ENCODE measurements at places on chromosomes 2 and 18.

DNA sequence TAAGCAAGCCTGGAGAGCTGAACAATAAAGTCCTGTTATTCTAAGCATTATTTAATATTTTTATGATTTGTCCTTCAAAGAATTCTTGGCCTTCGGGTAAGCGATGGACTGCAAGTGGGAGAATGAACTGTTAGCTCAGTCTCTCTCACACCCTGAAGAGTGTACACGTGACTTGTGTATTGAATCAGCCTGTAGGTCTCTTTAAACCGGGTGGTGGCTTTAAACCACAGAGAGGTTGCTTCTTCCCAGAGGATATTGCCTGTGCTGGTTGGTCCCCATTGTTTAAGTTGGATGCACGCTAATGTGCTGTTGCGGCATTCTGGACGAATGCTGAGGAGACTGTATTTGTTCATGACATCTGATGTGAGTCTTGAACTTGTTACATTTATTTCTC, 183.3 kb downstream of the LTBP1 start:
- DNase-seq: no peak

DNA sequence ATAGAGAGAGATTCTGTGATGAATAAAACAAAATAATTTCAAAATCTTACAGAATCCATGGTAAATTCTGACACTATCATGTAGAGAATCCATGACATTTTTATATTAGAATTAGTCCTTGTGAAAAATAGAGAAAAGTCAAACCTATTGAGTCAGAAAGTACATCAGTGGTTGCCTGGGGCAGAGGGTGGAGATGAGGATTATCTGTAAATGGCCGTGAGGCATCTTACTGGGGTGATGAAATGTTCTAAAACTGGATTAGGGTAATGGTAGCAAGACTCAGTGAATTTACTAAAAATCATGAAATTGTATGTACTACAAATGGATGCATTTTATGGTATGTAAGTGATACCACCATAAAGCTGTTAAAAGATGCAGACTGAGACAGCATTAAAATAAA, 323.1 kb downstream of the SLC8A1 start:
- DNase-seq: no peak

DNA sequence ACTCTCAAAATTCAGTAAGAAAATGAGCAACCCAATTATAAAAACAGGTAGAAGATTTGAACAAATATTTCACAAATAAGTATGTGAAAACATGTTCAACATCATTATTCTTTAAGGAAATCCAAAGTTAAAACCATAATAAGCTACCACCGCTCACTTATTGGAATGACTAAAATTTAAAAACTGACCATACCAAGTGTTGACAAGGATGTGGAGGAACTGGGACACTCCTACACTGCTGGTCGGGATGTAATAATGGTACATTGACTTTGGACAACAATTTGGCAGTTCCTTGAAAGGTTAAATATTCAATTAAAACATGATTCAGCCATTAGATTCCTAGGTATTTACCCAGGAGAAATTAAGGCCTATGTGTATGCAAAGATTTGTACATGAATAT, 336.5 kb downstream of the IRS1 start:
- no peak for DNase-seq

DNA sequence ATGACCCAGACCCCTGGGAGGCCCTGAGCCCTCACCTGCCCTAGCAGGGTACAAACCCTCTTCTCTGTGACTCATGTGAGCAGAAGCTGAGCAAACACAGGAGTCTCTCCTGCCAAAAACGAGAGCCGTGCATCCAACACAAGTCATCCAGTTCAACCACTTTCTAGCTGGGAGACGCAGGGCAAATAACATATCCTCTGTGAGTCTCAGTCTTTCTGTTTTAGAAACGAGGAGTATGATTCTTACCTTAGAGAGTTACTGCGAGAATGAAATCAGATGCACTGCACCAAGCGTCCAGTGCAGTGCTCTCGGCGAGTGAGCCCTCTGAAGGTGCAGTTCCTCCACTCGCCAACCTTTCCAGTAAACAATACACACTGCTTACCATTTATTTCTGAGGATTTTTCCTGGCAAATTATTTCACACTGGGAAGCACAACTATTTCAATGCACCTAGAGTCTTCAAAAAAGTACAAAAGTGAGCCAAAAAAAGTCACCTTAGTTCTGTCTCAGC, 331.8 kb upstream of the MYT1L start:
- DNase-seq: no peak

- no peak for DNase-seq
Measured at GRCh38 chr2:176107731-176108181, 676 bp downstream of the HOXD11 start.

DNA sequence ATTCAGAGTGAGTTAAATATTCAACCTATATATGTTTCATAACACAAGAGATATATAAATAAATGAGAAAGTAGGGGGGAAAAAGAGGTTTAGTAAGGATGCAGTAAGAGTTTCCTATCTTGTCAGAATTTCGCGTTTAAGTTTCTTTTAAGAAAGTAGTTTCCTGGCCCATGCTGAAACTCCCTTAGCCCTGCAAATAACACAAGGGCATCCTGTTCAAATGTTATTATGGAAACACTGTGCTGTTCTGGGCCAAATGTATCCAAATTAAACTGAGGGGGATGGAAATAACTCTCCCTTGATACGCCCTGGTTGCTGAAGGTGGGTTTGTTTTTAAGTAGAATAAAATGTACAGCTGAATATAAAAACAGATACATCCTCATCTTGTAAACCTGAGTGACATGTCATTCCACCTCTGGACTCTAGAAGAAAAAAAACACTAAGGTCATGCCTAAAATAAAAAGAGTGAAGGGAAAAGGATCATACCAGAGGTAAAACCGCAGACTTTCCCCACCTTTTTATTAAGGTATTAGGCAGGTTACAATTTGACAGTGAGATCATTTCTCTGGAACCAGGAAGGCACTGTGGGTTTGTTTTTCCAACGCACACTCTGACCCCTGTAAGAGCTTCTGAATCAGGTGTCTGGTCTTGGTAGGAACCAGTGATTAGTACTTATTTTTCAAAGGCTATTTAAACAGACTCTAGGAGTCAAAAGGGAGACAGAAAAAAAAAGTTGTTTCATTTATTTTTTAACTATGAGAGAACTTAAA, 16.7 kb downstream of the BCL2 start:
- DNase-seq: no peak

GRCh38 chr2:135689679-135690078, 52.0 kb upstream of the UBXN4 start:
- no peak for DNase-seq

DNA sequence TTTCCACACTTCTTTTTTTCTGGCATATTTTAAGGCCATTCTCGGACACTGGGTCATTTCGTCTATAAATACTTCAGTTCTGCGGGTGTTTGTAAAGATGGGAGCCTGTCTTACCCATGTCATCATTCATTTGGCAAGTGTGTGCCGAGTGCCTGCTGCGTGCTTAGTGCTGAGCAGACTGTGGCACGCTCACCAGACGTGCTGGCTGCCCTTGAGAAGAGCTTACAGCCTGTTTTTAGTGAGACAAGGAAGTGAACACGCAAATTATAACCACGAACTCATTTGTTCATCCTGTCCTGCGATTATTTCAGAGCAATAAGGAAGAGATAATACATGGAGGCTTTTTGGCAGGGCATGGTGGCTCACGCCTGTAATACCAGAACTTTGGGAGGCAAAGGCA, 10.4 kb upstream of the STON1 start:
- DNase-seq: no peak

DNA sequence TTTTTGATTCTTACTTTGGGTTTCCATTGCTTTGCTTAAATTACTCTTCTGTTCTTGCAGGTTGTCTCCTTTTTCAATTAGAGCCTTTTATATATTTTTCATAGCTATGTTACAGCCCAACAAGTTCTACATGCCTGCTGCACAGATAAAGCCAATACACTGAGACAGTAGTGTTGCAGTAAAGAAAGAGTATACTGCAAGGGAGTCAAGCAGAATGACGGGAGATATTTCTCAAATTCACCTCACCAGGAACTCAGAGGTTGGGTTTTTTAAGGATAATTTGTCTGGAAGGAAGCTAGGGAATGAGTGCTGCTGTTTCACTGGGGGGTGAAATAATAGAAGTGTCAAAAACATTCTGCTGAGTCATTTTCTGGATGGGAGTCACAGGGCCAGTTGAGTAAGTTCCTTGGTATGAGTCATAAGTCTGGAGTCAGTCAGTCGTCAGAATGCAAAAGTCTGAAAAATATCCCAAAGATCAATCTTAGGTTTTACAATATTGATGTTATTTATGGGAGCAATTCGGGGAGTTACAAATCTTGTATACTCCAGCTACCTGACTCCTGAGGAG, 193.0 kb upstream of the RGPD4 start:
- no peak for DNase-seq

DNA sequence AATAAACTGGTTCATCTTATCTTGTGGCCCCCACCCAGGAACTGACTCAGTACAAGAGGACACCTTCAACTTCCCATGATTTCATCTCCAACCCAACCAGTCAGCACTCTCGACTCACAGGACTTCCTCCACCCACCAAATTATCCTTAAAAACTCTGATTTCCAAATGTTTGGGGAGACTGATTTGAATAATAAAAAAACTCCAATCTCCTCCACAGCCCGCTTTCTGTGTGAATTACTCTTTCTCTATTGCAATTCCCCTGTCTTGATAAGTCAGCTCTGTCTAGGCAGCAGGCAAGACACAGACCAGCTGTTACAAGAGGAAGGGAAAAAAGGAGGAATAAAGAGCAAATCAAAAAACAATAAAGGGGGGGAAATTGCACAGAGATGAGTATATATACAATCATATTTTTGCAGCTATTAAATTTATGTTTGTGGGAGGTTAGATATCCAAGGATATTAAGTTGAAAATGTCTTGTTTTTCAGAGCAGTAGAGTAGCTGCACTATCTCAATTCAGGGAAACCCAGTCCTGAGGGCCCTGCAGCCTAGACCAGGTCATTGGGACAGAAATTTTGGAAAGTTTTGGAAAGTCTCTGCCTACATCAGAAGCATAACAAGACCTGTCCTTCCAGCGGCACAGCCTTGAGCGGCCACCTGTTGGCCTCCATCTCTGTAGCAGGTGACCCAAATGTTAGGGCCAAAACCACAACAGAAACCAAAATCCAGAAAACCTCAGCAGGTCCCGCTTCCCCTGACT, 32.8 kb upstream of the SIGLEC15 start:
- DNase-seq: no peak

DNA sequence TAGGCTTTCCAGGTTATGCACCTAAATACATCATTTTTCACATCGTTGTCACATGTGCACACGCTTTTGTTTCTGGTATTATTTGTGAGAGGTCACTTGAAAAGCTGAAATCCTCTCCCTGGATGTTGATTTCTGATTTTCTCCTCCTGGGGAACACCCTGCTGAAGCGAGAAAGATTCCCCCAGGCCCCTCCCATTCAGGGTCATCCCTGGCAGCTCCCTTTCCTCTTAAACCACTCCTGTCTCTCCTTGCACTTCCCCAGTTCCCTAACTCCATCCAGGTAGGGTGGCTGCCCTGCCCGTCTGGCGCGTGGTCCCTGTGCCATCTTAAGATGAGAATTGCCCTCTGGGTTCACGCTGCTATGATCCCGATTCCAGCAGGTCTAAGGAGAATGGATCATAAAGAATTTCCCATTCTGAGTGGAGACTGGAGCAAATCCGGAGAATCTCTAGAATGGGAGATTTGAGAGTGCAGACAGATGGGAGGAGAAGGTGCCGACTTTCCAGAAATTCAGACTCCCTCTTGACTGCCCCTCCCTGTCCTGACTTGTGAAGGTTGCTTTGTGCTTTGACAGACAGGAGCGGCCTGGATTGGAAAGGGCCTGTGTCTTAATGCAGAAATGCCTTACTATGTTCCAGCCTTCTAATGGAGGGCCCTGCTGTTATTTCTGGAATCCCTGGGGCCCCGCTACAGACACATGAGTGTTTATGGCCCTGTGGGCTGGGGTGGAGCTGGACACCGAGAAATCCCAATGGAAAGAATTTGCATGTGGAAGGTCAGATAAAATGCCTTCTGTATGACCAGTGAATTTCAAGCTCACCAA, 1.3 kb upstream of the YWHAQ start:
- DNase-seq: no peak

- DNase-seq: no peak
Measured at GRCh38 chr18:58495207-58495606, 133.7 kb downstream of the ALPK2 start.

- no peak for DNase-seq
Measured at GRCh38 chr2:145546091-145546490, 1026.2 kb upstream of the ZEB2 start.

- DNase-seq: no peak
Measured at GRCh38 chr2:206202446-206202845, 42.8 kb downstream of the EEF1B2 start.

- DNase-seq: no peak
Measured at GRCh38 chr18:7733642-7734041, 166.5 kb downstream of the PTPRM start.

DNA sequence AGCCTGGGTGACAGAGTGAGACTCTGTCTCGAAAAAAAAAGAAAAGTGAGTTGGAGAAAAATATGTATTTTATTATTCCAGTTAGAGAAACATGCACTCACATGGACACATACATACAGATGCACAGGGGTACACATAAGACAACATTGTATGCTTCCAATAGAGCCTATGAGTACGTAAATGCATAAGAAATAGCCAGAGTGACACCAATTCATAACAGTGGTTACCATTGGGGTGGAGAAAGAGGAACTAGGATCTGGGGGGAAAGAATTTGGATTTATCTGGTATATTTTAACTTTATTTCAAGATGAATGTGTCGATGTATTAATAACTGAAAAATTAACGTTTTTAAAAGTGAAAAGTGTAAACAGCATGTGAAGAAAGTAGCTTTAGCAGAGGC, 16.1 kb downstream of the IL36A start:
- DNase-seq: no peak

- no peak for DNase-seq
Measured at GRCh38 chr2:40820319-40820718, 368.4 kb upstream of the SLC8A1 start.

DNA sequence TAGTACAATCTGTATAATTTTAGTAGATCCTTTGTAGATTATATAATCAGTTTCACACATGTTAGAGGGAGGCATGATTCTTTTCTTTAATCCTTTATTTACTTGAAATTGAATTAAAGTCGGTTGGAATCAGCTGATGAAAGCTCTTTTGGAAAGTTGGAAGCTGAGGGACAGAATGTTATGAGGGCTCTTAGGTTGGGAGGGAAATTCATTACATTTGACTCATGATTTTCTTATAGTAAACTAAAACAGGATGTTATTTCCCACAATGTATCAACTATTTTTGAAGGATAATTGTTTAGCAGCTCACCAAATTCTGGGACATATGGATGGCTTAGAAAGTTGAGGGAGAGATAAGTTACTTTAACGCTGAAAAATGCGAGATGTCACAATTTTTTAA, 52.7 kb upstream of the TMEFF2 start:
- DNase-seq: no peak

DNA sequence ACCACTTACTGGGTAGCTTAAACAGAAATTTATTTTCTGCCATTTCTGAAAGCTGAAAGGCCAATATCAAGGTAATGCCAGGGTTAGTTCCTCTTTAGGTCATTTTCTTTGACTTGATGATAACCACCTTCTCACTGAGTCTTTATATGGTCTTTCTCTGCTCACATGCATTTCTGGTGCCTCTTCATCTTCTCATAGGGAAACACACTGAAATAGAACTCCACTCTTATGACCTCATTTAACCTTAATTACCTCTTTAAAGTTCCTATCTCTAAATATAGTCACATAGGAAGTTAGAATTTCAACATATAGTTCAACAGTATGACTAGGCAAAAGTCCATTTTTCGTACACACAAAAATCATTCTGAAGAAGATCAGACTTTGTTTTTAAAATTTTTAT, 616.8 kb upstream of the VRK2 start:
- DNase-seq: no peak

Data from NCI-H446 (cell line).